ENCODE measurements at places on chromosomes 4 and X.

- no peak for DNase-seq
Observed at GRCh38 chr4:26076000-26076587, 162.1 kb downstream of the SMIM20 start.

- DNase-seq = no peak
Observed at GRCh38 chr4:26044524-26044923, 130.5 kb downstream of the SMIM20 start.

DNA sequence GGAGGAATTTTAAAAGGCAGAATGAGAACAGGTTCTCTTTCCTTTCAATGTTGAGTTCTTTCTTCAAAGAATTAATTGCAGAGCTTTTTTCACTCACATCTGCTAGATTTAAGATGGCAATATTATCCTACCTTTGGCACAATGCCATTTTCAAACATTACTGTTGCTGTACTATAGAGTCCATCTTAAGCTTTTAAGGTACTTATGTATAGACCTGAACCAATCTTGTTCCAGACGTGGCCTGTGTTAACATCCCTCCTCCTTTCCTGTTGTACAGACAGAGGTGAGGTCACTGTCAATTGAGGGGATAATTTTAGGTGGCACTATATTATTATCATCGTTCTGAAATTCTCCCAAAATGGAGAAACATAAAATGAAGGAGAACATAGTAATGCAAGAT is 53.0 kb upstream of the MYOZ2 start:
- DNase-seq = no peak

DNA sequence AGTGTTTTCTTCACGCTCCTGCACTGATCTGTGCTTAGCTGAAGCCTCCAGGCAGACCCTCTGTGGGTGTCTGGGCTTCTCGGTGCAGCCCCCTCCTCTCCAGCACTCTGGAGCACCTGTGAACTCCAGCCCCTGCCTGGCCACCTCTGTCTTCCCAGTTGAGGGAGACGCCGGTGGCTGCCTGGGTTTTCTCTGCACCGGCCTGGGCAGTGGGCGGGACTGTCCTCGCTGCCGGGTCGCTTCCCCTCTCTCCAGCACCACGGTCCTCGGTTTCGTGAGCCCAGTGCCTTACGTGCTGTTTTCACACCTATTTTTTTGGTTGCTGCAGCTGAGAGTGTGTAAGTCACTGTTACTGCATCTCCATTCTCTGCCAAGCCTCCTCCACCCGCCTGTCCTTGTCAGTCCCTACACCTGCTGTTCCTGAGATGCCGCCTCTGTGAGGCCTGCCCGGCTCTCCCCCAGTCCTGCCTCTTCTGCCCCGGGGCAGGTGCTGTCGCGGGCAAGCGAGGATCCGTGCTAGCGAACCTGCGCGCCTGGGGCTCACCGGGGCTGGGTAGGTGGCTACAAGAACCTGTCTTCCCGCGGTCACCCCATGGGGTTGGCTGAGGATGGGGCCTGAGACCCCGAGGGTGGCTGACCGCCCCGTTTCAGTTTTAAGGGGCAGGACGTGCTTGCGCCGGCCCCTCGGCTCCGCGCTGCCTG is 2.4 kb upstream of the FGFRL1 start:
- DNase-seq = no peak

DNA sequence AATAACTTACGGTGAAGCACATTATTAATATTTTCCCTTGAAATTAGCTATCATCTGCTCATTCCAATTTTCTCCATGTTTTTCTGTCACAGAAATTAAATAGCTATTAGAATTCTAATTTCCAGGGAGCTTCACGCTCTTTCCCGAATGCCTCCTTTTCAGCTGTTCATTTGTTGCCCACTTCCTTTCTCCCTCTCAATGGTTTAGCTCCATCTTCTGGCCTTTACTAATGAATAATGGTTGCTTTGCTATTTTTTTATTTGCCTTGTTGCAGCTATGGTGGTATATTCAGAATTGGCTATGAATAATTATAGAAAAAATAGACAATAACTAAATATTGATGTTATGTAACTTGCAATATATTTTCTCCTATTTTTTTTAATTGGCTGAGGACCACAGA is 70.5 kb downstream of the GRIA2 start:
- no peak for DNase-seq

- DNase-seq = no peak
Observed at GRCh38 chrX:18676470-18676869, 4.6 kb upstream of the RS1 start.

DNA sequence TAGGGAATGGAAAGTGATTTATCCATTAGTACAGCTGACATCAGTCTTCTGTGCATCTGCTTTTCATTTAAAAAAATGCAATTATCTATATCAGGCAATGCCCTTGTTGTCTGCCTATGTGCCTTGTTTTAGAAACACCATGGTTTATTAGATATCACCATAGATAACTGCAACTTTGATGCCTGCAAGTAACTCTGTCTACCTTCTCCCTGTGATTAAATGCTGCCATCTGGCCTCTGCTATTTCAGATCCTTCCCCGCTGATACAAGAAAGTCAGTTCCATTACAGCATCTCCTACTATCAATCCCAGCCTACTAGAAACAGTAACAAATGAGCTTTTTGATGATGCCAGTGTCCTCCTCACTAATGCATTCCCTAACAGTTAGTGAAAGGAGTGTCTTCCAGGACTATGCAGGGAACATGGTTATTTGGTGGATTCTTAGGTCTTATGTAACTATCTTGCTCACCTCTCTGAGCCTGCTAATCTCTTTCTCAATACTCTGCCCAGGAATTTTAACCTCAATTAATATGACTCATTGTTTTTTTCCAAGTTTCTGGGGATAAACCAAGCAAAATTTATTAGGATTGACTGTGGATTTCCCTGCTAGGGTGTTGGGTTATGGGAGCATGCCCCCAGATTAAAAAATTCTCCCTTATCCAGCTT is 444.9 kb downstream of the RAPGEF2 start:
- no peak for DNase-seq

DNA sequence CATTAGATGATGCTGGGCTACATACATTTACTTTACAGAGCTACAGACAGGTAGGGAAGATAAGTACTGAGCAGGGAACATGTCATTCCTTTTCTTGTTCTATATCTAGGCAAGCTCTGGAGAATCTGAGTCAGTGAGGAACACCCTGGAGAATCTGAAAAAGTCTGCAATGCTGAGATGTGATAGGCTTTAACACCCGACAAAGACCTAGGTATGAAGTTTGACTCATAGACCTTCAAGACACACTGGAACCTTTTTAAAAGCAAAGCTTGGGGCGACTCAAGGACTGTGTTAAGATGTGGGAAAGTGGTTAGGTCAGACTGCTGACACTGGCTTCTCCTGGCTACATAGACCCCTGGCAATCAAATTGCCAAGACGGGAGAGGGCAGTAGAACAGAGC is 42.8 kb downstream of the OSTC start:
- DNase-seq = no peak

DNA sequence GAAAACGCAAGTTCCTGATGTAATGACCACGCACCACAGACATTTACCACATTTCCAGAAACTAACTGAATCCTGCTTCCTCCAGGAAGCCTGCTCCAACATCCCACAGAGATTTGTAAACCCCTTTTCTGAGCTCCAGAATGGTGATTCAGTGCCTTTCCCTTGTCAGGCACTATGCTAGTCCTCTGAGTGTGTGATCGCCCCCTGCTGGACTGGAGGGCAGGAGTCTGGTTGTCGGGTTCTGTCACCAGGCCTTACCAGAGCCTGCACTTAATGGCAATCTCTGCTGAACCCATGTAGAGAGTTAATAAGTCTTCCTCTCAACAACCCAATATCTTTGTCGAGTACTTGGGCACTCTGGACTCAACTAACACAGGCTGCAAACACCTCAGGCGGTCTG is 14.5 kb upstream of the KDM5C start:
- no peak for DNase-seq

GRCh38 chr4:56752985-56753384 is 68.5 kb downstream of the SPINK2 start:
- DNase-seq = no peak

- no peak for DNase-seq
Observed at GRCh38 chr4:154465085-154465484, 26.5 kb downstream of the DCHS2 start.

- no peak for DNase-seq
Observed at GRCh38 chr4:47577779-47578553, 92.9 kb downstream of the ATP10D start.
